ENCODE measurements at places on chromosomes 3 and 15.

DNA sequence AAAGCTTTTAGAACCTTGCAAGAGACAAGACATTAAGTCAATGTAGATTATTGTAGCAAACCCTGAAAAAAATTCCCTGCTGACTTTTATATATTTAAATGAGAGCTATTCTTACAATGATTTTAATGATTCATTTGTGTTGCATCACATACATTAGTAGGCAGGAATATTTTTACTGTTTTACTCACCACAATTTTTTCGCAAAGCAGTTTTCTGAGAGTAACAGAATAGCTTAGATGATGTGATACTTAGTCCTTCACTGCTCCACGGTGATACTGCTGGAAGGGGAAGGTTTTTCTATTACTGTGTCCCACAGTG is 43.9 kb upstream of the CLRN1 start:
- no peak for DNase-seq

DNA sequence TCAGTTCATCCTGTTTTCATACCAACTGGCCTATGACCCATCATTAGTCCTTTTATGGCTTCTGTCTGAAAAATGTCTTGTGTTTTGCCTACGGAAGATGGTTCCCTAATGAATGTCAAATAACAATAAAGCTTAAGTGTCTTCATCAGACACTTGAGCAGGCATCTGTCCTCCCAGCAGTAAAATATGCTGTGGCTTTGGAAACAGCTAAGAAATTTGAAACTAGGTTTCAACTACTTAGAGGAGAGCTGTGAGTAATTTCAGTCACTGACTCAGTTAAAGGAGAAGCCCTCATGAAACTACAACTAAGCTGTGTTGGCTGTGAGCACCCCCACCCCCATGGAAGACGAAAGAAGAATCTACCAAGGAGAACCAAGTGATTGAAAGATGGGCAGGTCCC is 409.4 kb upstream of the PPP2R3A start:
- no peak for DNase-seq

GRCh38 chr3:31752305-31753049 is 219.8 kb downstream of the STT3B start:
- no peak for DNase-seq

- no peak for DNase-seq
Observed at GRCh38 chr3:85604641-85605040, 645.9 kb downstream of the CADM2 start.

DNA sequence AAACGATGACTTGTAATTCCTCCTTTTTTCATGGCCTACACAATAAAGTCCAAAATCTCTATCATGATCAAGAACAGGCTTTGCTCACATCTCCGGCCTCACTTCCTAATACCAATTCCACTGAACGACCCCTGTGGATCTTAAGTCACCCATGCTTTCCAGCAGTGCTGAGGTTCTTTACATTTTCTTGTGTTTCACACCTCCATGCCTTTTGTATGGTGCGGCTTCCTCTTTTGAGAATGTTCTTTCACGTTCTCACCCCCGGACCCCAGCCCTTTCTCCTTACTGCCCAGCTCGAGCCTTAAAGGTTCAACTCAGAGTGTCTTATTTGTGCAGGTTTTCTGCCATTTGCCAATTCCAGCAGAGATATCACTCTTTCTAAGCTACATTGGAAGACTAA is 70.1 kb downstream of the CSNK1G1 start:
- no peak for DNase-seq

DNA sequence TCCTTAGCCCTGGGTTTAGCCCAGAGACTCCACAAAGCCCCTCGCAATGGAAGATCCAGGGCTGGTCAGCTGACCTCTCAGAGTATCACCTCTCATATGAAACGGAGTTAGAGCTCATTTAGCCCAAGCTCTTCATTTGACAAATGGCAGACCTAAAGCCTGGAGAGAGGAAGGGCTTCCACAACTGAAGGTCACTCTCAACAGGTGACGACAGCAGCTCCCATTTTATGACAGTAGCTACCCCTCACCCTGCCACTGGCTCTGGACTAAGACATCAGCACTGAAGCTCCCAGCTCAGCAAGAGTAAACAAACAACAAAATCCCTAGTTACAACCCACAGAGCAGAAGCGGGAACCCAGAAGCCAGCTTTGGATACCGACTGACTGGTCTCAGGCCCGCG is 33.7 kb downstream of the TLE3 start:
- no peak for DNase-seq

GRCh38 chr15:88069561-88069960 is 187.0 kb downstream of the NTRK3 start:
- no peak for DNase-seq

- no peak for DNase-seq
Observed at GRCh38 chr15:100517846-100518245, 10.9 kb downstream of the CERS3 start.

GRCh38 chr15:58438956-58439355 is 7.2 kb downstream of the LIPC start:
- DNase-seq: no peak
